ENCODE measurements at places on chromosomes 11 and 22.

DNA sequence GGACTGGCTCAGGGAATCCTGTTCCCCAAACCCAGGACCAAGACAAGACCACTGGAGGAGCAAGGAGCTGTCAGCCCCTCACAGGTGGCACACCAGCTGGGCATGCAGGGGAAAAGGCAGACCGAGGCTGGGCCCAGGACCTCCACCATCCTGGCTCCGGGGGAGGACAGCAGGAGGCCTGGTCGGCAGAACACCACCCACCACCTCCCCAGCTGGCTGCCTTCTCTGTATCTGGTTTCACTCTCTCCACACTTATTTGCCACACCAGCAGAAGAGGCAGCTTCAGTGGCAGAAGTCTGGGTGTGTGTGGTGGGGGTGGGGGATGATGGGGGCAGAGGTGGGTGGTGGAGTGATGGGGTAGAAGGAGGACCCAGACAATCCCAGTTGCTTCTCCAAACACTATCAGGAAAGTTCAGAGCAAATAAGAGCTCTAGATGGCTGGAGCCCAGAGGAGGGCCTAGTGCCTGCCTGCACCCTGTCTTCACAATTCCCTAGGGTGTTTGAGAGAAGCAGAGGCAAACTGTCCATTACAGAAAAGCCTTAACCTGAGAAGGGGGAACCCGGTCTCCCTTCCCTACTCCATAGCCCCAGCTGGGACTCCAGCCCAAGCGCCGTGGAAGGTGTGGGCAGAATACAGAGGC lies 51.9 kb upstream of the CDON start:
- DNase-seq, result no peak

DNA sequence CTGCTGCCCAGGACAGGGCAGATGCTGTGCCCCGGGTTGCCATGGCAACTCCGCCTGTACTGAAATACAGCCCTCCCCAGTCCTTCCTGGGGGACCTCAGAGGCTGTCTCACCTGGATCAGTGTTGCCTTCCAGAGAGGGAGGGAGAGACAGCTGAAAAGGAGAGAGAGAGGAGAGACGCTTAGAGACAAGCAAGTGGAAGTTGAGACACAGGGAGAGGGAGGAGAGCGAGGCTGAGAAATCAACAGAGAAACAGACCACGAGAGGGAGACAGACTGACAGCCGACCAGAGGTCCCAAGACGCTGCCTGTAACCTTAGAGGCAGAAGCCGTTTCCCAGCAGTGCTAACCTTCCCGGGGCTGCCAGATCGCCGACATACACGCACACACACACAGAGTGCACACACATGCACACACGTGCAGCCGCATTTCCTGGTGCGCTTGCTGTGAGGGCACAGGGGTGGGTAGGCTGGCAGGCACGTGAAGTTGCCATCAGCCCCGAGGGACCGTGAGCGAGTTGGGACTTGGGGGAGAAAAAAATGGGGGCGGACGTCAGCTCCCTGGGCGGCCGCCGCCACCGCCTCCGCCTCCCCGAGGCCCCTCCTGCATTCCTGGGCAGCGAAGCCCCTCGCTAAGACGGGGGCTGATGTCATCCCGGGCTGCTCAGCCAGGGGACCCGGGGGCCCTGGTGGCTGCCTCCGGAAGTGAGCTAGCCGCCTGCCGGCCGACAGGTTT lies 88.6 kb upstream of the CRYBB3 start:
- DNase-seq, result peak; percentile 72

GRCh38 chr11:100741866-100742625 lies 55.0 kb downstream of the ARHGAP42 start:
- DNase-seq, result no peak

- DNase-seq, result no peak
Measured at GRCh38 chr11:86812981-86813380, 12.6 kb downstream of the PRSS23 start.

DNA sequence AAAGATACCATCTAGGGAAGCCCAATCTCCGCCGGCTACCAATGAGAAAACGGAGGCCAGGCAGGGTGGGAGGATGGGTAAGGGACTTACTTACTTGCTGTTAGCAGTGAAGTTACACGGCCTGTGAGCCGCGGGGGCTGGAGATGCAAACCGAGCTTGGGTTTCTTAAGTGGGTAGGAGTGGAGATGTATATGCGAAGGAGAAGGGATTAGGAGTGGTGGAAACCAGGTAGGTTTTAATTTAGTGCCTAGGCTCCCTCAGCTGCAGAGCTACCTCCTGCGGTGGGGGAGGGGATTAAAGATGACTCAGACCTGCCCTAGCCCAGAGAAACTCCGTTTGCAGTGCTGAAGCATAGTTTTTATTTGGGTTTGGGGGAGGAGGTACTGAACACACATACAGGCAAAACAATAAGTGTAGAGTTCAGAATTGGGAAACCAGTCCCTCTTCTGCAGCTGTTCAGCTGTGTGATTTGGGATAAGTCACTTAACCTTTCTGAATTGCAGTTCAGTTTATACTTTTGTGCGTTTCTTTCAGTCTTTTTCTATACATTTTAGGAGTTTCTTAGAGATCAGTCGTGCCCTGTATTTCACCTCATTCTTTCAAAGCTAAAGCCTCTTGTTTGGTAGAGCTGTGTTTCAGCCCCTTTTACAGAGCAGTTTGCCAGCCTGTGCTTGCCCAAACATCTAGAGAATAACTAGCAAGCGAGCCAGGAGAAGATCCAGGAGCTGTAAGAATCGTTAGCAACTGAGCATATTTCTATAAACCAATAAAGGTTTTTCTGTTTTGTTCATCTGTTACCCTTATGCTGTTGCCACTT lies 596 bp upstream of the TNRC6B start:
- DNase-seq, result no peak

All from NCI-H1105 (cell line).